Germinal center (tissue), 1 donor: ENCODE measurements at places on chromosomes 16 and 17.

DNA sequence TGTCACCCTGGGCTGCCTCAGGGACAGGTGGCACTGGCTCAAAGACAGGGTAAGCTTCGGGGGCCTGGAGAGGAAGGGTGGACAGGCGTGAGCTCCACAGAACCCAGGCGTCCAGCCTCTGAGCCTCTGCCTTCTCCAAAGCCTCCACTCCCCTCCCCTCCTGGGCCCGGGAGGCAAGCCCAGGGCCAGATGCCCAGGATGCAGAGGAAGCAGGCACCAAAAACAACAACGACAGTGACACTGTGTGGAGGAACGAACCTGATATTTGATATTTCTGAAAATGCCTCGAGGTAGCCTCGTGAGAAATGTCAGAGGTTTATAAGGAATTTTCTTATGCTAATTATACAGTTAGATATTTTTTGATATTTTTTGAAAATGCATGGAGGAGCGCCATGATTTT lies 6.0 kb downstream of the BCL7C start:
- no peak for DNase-seq

DNA sequence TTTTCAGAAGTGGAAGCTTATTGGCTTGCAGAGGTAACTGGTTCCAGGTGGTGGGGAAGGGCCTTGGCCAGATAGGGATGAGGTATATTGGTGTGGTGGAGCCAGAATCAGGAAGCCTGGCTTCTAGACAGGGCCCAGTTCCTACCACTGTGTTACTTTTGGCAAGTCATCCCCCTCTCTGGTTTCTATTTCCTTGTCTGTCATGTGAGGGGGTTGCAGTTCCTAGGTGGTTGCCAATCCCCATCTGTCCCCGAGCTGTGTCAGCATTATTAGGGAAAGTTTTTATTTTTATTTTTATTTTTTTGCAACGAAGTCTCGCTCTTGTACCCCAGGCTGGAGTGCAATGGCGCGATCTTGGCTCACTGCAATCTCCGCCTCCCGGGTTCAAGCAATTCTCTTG lies 3.0 kb downstream of the SMCR8 start:
- no peak for DNase-seq

GRCh38 chr16:87363771-87364455 lies 19.7 kb downstream of the FBXO31 start:
- DNase-seq, result no peak

DNA sequence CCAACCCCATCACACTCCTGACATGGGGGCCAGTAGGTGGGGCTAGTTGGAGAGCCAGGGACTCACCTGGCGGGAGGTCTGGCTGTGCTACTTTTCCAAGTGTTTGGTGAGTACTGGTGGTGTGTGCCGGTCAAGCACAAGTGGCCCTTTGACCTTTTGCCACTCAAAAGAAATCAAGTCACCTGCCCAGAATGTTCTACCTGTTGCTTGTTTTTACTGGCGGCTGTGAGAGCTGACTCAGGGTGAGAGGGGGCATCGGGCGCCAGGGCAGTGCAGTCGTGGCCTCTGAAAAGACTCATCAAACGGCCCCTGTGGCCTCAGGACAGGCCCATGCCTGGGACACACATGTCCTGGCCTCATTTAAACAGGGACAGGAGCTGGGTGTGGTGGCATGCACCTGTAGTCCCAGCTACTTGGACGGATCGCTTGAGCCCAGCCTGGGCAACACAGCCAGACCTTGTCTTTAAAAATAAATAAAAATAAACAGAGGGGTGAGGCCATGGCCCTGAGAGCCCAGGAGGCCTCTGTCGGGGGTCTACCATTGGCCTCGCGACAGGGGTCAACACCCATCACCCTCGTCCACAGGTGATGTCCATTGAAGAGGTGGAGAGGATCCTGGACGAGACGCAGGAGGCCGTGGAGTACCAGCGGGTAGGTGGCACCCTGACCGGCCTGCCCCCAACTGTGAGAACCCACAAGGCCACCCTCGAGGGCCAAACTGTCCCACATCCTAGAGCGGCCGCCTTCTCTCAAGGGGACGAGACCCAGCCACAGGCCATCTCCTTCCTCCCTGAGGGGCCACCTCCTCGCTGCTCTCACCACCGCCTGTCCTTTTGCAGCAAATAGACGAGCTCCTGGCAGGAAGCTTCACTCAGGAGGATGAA lies 5.0 kb downstream of the CHMP6 start:
- DNase-seq, result no peak

DNA sequence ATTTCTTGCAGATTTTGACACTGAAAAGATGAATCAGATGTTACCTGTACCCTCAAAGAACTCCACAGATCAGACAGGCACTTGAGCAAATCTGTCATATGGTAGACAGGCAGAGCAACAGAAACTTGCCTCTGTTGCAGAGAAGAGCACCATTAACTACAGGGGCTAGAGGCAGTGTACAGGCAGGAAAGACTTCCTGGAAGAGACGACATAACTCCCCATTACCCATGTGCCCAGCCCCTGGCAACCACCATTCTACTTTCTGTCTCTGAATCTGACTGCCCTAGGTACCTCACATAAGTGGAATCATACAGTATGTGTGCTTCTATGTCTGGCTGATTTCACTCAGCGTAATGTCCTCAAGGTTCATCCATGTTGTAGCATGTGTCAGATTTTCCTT lies 15.5 kb downstream of the GFOD2 start:
- no peak for DNase-seq

GRCh38 chr17:6555331-6556120 lies 829 bp downstream of the PITPNM3 start:
- DNase-seq, result no peak

DNA sequence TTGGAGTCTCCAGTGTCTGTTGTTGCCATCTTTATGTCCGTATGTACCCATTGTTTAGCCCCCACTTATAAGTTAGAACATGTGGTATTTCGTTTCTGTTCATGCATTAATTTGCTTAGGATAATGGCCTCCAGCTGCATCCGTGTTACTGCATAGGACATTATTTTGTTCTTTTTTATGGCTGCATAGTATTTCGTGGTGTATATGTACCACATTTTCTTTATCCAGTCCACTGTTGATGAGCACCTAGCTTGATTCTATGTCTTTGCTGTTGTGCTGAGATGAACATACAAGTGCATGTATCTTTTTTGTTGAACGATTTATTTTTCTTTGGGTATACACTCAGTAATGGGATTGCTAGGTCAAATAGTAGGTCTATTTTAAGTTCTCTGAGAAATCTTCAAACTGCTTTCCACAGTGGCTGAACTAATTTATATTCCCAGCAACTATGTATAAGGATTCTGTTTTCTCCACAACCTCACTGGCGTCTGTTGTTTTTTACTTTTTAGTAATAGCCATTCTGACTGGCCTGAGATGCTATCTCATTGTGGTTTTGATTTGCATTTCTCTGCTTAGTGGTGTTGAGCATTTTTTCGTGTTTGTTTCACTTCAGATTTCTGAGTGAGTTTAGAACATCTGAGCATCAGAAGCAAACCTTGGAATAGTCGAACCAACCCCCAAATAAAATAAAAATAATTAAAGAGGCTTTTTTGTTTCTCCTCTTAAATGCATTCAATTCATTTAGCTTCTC lies 304.7 kb downstream of the ZFHX3 start:
- DNase-seq, result no peak

DNA sequence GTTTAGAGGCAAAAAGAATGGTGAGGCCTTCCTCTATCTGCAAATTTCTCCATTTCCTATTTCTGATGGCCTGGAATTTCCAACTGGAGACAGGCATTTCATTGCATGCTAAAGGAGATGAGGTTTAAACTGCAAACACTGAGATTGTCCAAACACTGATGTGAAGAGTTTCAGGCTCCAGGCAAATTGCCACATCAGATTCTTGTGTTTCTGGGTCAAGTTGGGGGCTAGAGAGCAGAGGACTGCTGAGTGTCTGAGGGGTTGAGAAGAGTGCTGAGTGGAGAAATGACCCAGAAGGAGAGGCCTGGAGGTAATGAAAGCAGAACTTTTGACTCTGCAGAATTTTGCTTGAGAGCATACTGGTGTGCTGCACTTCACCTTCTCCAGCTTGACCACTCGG lies 216.7 kb upstream of the MPHOSPH6 start:
- DNase-seq, result no peak

- DNase-seq, result no peak
Measured at GRCh38 chr16:53770641-53771040, 66.7 kb downstream of the FTO start.

DNA sequence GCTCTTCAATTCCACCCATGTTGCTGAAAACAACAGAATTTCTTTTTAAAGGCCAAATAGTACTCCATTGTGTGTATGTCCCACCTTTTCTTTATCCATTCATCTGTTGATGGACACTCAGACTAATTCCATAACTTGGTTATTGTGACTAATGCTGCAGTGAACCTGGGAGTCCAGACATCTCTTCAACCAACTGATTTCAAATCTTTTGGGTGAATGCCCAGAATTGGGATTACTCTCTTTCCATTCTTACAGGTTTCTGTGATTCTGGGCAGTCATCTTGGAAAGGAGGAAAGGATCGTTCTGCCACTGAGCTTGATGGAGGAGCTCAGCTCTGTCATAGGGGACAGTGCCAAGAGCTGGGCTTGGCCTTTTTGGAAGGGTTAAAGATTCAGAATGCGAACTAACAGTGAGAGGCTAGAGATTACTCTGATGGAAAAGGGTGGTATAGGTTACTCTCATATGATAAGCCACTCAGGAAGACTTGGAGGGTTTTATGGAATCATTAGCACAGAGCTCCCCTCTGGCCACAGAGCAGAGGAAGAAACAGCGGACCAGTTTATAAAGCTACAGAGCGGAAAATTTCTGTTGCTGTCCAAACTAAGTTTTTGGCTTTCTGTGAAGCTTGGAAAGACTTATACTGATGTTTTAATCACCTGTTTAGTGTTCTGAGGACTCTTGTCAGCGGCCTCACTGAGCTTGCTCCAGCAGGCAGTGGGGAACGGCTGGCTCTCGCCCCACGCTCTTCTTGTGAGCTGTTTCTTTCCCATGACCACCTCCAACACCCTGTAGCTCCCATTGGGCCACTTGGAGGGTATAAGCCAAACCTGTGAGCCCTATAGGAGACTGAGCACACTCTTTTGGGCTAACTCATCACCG lies 48.3 kb downstream of the HIC1 start:
- no peak for DNase-seq

DNA sequence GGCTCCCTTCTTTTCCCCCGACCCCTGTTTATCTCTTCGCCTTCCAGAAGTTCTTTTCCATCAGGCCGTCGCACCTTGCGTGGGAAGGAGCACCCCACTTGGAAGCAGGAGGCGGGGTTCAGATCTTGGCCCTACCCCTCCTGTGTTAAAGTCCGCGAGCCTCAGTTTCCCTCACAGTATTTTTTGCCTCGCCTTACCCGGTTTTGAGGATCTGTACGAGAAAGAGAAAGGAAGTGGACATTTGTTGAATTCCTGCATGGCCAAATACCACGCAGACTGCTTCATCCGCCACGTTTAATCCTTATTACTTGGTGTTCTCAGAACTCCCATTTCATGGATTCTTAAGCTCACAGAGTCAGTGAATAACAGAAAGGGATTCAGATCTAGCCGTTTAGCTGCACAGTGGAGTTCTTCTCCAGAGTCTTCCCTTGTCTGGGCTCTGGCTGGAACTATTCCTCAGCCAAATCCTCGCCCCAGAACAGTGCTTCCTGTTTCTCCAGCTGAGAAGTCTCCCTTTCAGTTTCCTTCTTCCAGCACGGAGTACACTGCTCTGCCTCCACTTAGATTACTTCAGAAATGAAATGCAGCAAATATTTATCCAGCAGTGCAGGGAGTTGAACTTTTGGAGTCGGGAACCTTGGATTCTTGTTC lies 590 bp downstream of the TMEM219 start:
- peak; percentile 52 for DNase-seq

- no peak for DNase-seq
Measured at GRCh38 chr17:19018600-19018950, 14.0 kb upstream of the FAM83G start.

DNA sequence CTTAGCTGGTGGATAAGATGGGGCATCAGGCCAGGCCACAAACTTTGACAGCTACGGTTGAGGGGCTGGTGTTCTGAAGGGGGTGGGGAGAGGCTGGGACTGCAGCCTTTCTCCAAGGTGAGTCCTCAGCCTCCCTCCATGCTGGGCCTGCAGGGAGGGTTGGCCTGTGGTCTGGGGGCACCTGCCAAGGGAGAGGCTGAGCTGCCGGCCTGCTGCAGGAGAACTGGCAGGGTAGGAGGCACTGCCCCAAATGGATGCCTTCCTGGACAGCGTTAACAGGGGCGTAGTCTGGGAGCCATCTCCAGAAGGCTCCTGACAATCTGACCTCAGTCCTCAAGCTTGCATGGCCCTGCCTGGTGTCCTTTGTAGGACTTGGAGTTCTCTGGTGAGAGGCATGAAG lies 5.1 kb downstream of the ELMO3 start:
- no peak for DNase-seq

- DNase-seq, result peak; percentile 67
Measured at GRCh38 chr17:4594931-4595684, 10.8 kb downstream of the SMTNL2 start.

DNA sequence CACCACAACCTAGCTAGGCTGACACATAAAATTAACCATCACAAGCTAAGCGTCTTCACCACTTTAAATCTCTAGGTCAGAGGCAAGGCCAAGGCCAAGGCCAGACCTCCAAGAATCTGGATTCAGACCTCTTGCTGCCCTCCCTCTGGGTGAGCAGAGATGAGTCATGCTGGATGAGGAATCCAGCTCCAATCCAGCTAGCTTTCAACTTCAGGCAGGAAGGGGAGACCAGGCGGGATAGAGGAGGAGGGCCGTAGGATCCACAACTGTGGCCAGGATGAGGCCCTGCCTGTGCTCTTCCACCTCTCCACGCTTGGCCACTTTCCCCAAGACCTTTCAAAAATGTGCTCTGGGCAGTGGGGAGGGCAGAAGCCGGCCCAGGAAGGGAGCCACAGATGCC lies 14.7 kb downstream of the LRRC75A start:
- DNase-seq, result no peak

DNA sequence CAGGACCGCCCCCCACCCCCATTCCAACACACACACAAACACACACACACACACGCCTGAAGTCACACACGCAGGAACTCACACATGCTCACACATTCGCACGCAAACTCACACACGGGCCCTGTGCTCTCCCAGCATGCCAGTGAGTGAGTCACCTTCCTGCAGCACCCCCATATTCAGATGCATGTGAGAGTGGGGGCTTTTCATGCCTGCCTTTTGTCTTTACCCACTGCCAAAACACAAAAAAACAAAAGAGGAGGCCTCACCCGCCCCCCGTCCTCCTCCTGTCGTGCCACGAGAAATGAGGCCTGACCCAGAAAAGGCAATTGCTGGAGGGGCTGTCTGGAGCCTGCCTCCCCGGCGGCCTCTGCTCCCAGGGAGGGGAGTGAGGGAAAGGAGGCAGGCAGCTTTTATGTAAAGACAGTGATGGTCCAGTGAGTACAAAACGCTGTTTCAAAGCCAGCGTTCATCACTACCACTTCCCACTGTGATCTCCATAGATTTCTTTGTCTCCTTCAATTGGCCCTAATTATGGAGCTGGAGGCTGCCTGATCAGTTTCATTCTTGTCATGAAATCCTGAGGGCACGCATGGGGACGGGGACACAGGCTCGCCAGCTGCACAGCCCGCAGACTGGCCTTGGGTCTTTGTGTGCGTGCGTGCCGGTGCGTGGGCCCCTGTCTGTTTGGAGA lies 29.5 kb upstream of the GSE1 start:
- DNase-seq, result no peak

- DNase-seq, result no peak
Measured at GRCh38 chr17:42141382-42141781, 13.4 kb downstream of the RAB5C start.
